CD14-positive monocyte (primary cell): ENCODE measurements at places on chromosomes 1 and 21.

DNA sequence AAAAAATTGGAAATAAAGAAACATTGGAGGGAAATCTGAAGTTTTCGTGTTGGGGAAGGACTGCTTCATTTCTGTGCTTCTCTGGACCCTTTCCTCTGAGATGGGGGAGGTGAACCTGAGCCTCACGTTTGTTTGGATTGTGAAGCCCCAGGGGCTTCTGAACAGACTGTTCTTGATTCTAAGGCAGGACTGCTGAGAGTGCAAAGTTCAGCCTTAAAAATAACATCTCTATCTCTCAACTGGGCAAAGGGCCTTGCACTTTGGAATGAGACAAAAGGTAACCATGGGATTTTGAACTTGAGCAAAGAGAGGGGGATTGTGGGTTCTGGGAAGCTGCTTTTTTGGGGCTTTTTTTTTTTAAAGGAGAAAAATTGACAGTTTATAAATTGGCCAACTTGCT is 45.0 kb downstream of the GPR88 start:
- DNase-seq, result no peak

DNA sequence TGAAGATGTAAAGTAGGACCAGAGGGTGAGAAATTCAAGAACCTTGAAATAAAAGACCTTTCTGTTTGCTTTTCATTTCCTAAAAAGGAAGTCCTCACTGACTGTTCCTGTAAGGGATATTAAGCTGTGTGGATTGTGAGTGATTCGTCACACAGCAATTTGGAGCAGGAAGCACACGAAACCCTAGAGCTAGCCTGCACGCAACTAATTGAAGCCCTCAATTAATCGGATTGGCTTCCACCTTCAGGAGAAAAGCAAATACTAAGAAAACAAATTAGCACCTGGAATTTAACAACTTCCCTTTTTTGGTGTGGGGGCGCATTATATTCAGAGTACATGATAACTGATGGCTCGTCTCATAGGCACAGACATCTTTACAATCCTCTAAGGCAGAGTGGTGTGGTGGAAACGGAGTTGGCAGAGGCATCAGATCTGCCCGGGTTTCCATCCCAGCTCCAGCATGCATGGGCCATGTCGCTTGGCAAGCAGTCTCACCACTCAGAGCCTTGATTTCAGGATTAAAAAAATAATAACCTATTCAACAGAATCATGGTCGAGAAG is 95.2 kb downstream of the KCNJ15 start:
- DNase-seq, result peak; percentile 86

DNA sequence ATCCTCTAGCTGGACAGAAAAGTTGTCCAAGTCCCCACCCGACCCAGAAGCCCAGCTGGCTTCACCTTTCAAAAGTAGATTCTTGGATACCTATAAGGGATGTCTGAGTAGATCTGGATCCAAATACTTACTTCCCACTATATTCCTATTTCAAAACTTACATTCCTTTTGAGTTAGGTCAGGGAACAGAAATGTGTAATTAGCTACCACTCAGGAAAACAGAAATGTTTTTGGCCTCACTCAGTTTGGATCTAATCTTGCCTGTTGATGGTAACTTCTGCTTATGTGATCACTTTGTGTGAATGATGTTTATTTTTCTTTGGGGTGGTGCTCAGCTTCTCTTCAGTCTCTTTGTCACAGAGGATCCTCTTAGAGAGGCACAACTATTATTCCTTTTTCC is 814.4 kb upstream of the RGS18 start:
- DNase-seq, result no peak

DNA sequence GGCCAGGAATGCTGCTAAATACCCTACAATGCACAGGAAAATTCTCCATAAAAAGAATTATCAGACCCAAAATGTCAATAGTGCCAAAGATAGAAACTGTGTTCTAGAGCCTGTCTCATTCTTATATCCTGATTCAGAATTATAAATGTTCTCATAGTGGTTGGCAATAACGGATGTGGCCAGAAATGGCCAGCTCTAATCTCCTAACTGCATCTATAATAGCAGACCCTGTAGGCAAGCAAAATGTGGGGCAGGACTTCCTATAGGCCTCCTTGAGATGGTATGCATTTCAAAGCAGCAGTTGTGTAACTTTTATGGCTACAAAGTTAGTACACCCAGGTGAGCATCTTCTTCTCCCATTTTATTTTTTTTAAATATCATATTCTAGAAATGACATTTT is 95.9 kb upstream of the SGIP1 start:
- no peak for DNase-seq

DNA sequence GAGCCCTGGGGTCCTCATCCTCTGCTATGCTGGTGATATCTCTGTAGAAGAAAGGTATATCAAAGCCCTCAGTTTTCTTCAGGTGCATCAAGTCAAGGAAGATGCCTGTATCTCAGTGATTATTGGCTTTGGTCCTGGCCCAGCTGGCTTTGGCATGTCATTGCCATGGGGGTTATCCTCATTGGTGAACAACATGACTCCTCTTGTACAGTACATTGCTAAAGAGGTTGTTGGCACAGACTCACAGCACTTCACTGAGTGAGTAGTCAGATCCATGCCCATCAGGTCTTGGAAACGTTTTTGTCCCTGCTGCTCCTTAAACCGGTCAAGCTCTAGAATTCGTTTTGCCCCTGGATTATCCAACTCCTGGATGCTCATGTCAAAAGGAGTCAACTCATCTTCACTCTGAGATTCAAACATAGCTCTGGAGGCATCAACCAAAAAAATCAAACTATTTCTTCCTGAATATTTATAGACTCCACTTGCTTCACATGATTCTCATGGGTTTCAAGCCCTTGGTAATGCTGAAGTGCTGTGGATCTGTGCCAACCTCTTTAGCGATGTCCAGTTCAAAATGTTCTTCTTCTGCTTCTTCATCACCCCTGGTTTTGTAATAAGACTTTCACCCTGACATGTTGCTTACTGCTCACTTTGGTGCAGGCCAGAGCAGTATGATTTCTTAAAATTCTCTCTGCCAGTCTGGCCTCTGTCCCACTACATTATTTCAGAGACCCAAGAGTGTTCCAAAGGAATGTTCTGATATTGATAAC is 43.0 kb upstream of the RAB3GAP2 start:
- no peak for DNase-seq

DNA sequence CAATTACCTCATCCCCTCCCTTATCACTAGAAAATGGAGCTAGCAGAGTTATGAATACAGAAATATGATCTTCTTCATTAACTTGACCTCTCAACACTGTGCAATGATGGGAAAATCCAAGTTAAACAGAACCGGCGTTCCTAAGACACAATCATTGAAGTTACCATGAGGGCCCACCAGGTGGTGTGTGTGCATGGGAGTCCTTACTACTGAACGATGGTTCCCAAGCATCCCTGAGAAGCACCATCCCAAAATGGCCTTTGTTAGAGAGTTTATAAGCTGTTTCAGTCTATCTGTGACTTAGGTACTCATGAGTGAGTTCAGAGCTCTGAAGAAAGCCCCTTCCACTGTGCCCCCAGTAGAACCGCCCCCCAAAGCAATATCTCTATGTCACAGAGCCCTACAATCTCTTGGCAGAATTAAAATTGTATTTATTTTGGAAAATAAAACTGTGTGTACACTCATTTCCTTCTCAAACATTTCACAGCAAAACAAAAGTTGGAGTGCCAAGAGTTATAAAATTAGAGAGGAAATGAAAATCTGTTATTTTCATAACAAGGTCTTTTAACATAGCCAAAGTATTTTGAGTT is 56.8 kb downstream of the PLD5 start:
- no peak for DNase-seq

- DNase-seq, result no peak
These were observed 24.5 kb upstream of the VWA5B1 start for GRCh38 chr1:20266141-20266540.

- DNase-seq, result no peak
These were observed 1.2 kb downstream of the AGPAT3 start for GRCh38 chr21:43866260-43866629.

- DNase-seq, result peak; percentile 87
These were observed 202.5 kb upstream of the RAB4A start for GRCh38 chr1:229068270-229068987.

GRCh38 chr1:189499736-189500135 is 977.9 kb downstream of the BRINP3 start:
- DNase-seq, result no peak
